ENCODE measurements at places on chromosomes 4 and X. TPM values are rescaled to one million over a fixed set of nuclear protein-coding genes. Genes with fewer than 3 reads are reported as not detected.

Gene ADH1B
- not detected for total RNA-seq

Gene CACNA1F
- not detected for total RNA-seq

Gene ING2
- 17.3 TPM for total RNA-seq

Gene F9
- not detected for total RNA-seq

Gene SSX4
- total RNA-seq: not detected

Gene OTUD6A
- not detected for total RNA-seq

Gene EDNRA
- total RNA-seq: 2.4 TPM

Gene GRIA3
- not detected for total RNA-seq
